RPMI7951 (cell line): ENCODE measurements at places on chromosomes 4 and X. TPM values are rescaled to one million over a fixed set of nuclear protein-coding genes. Genes with fewer than 3 reads are reported as not detected.

Gene FAM53A
- 0.78 and 1.1 TPM in 2 replicates for total RNA-seq

Gene BCLAF3
- 3.1 and 4.3 TPM in 2 replicates for total RNA-seq

Gene TRIM75
- not detected in 2 replicates for total RNA-seq

Gene RBMXL3
- not detected in 2 replicates for total RNA-seq

Gene CNKSR2
- total RNA-seq, result 0.24 and 0.39 TPM in 2 replicates

Gene ZNF141
- total RNA-seq, result 5.4 and 8.8 TPM in 2 replicates

Gene PITX2
- 0.48 TPM in 1 of 2 replicates, not detected in the other for total RNA-seq

Gene RPS6KA6
- not detected in 2 replicates for total RNA-seq

Gene MAOB
- total RNA-seq, result not detected in 2 replicates

Gene CCDC149
- total RNA-seq, result 4.1 and 4.3 TPM in 2 replicates

Gene NRK
- not detected in 2 replicates for total RNA-seq

Gene HHIP
- total RNA-seq, result 0.49 and 0.96 TPM in 2 replicates

Gene STARD8
- total RNA-seq, result 10.2 and 11.6 TPM in 2 replicates

Gene MAPK10
- 14.5 and 15.0 TPM in 2 replicates for total RNA-seq

Gene SLC25A43
- 20.5 and 22.5 TPM in 2 replicates for total RNA-seq

Gene MAGEB17
- total RNA-seq, result not detected in 2 replicates

Gene MAP3K15
- total RNA-seq, result not detected in 2 replicates

Gene PCDH18
- total RNA-seq, result 6.8 and 8.9 TPM in 2 replicates

Gene UGT2A1
- total RNA-seq, result not detected in 2 replicates

Gene ADGRL3
- total RNA-seq, result not detected in 2 replicates

Gene TCP11X1
- not detected in 2 replicates for total RNA-seq

Gene NUP62CL
- 0.29 TPM in 1 of 2 replicates, not detected in the other for total RNA-seq

Gene RAB33A
- total RNA-seq, result 1.6 and 2.0 TPM in 2 replicates

Gene MTMR8
- 0.24 and 0.39 TPM in 2 replicates for total RNA-seq

Gene PPP2R2C
- under 0.01 and 0.10 TPM in 2 replicates for total RNA-seq

Gene TMSB15C
- total RNA-seq, result 3.0 and 7.3 TPM in 2 replicates

Gene MAB21L2
- 0.10 TPM in 1 of 2 replicates, not detected in the other for total RNA-seq

Gene PLS3
- total RNA-seq, result 83.9 and 116 TPM in 2 replicates

Gene TLR1
- 6.1 and 14.4 TPM in 2 replicates for total RNA-seq

Gene ZIC3
- total RNA-seq, result not detected in 2 replicates

Gene ITIH6
- total RNA-seq, result 1.2 TPM in 2 replicates

Gene MUC7
- not detected in 2 replicates for total RNA-seq

Gene ASIC5
- not detected in 2 replicates for total RNA-seq

Gene MGARP
- total RNA-seq, result 0.68 and 1.2 TPM in 2 replicates

Gene RTL3
- 1.4 and 1.5 TPM in 2 replicates for total RNA-seq

Gene APBB2
- 39.1 and 54.3 TPM in 2 replicates for total RNA-seq

Gene TRIM2
- 30.6 and 34.7 TPM in 2 replicates for total RNA-seq

Gene EMD
- total RNA-seq, result 27.6 and 29.8 TPM in 2 replicates

Gene FRAS1
- total RNA-seq, result under 0.01 and 0.10 TPM in 2 replicates

Gene AADAT
- total RNA-seq, result 3.4 and 4.7 TPM in 2 replicates

Gene FREM3
- total RNA-seq, result not detected in 2 replicates

Gene CPEB2
- total RNA-seq, result 6.4 and 10.5 TPM in 2 replicates

Gene FDCSP
- total RNA-seq, result not detected in 2 replicates

Gene PLP1
- 3.1 and 3.3 TPM in 2 replicates for total RNA-seq

Gene SLITRK4
- not detected in 2 replicates for total RNA-seq
